ENCODE measurements at places on chromosomes 3 and 15.
A peak's percentile ranks its signal among the peaks of the same experiment; 100 is the strongest.

DNA sequence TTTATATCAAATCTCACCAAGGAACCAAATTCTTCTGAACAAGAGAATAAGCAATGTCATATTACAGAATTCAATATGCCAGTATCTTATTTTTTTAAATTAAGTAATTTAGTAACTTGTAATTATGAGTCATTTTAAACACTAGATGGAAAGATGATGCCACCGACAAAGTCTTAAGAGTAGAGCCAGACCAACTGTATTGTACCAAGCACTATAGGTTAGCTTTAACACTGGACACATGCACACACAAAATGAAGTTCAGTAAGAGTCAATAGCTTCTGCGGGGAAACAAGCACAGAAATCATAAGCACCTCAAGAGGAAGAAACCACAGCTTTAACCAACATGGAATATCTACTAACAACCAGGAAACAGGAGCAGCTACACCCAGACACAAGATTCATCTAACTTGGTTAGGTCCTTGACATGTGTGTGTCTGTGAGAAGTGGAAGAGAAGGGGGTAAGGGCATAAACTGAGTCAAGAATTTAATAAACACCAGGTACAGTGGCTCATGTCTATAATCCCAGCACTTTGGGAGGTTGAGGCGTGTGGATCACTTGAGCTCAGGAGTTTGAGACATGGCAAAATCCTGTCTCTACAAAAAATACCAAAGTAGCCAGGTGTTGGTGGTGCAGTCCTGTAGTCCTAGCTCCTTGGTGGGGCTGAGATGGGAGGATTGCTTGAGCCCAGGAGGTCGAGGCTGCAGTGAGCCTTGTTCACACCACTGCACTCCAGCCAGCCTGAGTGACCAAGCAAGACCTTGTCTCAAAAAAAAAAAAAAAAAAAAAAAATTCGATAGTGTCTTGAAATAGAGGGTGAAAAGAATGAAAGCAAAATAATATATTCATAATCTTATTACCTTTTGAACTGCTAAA is 28.9 kb downstream of the DENND4A start:
- DNase-seq = no peak

- no peak for DNase-seq
These were observed 42.5 kb downstream of the HERC1 start for GRCh38 chr15:63791228-63791627.

DNA sequence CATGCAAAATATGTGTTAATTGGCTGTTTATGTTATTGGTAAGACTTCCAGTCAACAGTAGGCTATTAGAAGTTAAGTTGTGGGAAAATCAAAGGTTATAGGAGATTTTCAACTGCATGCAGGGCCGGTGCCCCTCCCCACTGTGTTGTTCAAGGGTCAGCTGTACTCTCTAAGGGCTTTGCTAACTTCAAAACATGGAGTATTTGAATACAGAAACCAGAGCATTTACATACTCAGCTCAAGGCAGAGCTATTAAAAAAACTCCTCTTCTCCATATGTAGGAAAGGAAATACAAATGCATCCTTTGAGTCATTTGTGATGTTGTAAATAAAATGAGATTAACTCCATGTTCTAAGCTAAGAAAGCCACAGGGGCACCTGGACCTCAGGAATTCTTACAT is 16.8 kb downstream of the IL17RB start:
- DNase-seq = no peak

GRCh38 chr15:68797599-68798345 is 22.9 kb downstream of the ANP32A start:
- DNase-seq = peak; percentile 46

GRCh38 chr15:75836959-75837334 is 6.3 kb upstream of the UBE2Q2 start:
- DNase-seq = no peak
